Natural killer cell (primary cell): ENCODE measurements at places on chromosomes 6 and 20. TPM values are rescaled to one million over a fixed set of nuclear protein-coding genes. Genes with fewer than 3 reads are reported as not detected.
A peak's percentile ranks its signal among the peaks of the same experiment; 100 is the strongest.

GRCh38 chr6:122673343-122673961 is 63.2 kb downstream of the PKIB start:
- DNase-seq, result no peak

DNA sequence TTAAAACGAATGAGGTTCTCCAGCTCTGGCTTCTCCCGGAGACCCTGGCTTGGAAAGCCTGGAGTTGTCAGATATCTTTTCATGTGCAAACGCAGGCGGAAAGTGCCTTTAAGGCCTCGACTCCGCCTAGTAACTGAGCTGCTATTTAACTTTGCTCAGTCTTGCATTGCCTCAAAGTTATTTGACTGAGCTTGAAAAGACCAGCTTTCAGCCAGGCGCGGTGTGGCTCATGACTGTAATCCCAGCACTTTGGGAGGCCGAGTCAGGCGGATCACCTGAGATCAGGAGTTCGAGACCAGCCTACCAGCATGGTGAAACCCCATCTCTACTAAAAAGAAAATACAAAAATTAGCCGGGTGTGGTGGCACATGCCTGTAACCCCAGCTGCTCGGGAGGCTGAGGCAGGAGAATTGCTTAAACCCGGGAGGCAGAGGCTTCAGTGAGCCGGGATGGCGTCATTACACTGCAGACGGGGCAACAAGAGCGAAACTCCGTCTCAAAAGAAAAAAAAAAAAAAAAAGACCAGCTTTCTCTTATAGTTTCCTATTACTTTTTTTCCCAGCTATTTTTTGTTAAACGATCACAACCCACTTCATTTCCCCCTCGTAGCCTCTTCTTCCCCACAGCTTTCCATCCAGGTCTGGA is 1.9 kb downstream of the GCNT2 start:
- no peak for DNase-seq

- DNase-seq, result no peak
Measured at GRCh38 chr6:44624226-44624625, 236.7 kb downstream of the CDC5L start.

GRCh38 chr6:75180864-75181263 is 25.0 kb downstream of the COL12A1 start:
- DNase-seq, result no peak

DNA sequence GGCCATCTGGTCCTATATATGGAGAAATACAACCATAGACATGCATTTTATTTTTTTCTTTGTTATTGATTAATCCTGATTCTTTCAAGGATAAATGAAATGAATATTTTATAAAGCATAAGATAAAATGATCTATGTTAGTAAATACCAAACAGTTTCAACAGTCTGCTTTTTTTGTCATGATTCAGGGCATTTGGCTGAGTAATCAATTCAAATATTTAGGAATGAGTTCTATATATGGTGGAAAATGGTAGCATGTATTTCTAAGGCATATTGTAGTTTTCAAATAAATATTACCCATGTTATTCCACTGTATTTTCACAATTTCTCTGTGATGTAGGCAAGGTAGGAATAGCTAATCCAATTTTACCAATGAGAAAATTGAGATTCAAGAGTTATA is 287.5 kb upstream of the FKBP1C start:
- no peak for DNase-seq

DNA sequence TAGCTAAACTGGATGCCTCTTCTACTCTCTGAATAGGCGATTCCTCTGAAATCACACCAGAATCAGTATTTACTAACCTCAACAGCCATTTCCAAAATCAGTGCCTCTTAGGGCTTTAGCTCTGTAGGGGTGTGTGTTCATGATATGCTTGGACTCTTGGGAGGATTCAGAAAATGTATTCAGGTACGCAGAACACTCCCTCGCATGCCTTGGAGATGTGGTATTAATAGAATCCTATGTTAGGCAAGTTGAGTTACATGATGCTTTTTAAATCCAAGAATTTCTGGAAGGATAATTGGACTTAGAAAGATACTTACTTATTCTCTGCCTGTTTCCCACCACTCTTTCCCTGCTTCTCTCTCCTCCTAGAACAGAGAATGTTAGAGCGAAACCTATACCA is 31.8 kb upstream of the PBOV1 start:
- no peak for DNase-seq

- peak; percentile 32 for DNase-seq
Measured at GRCh38 chr6:16136621-16137450, 8.0 kb downstream of the MYLIP start.

- DNase-seq, result no peak
Measured at GRCh38 chr6:134722200-134722870, 227.6 kb downstream of the ALDH8A1 start.

- no peak for DNase-seq
Measured at GRCh38 chr20:47704746-47705496, 80.4 kb downstream of the SULF2 start.

The PRR18 gene
- total RNA-seq, result not detected
